NCI-H187 (cell line): ENCODE measurements at places on chromosomes 16 and 17.

DNA sequence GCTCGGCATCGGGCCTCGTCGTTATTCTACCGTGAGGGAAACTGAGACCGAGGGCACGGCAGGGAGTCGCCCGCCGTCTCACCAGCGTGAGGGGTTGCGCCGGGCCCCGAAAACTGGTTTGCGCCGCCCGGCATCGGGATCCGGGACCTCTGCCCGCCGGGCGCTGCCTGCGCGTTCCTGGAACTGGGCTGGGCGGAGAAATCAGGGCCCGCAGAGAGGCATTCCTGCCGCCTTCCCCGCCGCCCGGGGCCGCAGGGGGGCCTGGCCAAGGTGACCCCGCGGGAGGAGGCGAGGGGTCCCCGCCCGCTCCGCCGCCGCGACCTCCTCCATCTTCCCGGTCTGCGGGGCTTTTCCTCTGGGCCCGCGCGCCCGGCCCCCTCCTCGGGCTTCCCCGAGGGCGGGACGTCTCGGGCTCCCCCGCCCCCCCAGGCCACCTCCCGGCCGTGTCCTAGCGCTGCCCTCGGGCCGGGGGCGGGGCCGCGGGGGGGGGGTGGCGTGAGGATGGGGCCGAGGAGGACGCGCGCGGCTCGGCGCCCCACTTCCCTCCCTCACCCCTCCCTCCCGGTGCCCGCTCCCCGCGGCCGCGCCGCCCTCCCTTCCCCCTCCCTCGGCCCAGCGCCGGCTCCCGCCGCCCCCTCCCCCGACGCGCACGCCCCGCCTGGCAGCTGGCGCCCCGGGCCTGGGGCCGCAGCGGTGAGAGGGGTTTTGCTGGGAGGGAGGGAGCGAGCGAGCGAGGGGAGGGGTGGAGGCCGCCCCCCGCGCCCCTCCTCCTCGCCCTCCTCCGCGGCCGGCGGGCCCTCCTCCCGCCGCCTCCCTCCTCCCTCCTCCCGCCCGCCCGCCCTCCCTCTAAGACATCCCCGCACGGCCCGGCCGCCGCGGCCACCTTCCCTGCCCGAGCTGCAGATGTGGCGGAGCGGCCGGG is at the start of gene GLIS2:
GLIS2 (plus strand) TSS at position 882 of the 922 bp plus-strand sequence. CDS start 16,214 bp downstream, outside the sequence.
- DNase-seq, result peak; percentile 53

- no peak for DNase-seq
Measured at GRCh38 chr17:48711128-48711527, 11.2 kb downstream of the PRAC1 start.

GRCh38 chr17:13462673-13463124 is 139.0 kb downstream of the HS3ST3A1 start:
- no peak for DNase-seq

- DNase-seq, result no peak
Measured at GRCh38 chr17:74449773-74450172, 16.7 kb upstream of the CD300A start.

DNA sequence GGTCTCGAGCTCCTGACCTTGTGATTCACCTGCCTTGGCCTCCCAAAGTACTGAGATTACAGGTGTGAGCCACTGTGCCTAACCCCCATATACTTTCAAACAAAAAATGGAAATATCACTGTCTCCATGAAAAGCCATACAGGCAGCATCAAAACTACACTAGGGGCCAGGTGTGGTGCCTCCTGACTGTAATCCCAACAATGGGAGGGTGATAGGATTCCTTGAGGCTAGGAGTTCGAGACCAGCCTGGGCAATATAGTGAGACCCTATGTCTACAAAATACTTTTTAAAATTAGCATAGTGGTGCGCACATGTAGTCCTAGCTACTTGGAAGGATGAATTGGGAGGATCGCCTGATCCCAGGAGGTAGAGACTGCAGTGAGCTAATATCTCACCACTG is 15.7 kb downstream of the HMOX2 start:
- no peak for DNase-seq

DNA sequence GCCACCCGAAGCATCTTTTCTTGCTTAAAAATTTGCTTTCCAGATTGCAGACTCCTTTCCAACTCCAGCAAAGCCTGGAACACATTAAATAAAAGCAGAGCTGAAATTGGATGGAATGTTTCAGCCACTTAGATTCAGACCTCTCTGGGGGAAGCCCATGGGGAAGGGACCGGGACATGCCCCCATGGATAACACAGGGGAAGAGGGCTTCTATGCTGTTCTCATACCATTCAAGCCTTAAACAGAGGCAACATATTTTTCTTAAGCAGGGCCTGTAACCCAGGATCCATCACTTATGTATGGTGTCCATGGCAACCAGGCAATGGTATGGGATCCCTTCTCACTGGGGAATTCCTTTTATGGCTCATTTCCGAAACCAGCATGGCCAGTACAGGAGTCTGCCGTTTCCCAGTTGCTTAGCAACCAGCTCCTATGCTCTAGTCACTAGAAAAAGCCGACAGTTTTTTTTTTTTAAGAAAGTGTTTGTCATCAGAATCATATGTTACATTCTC is 62.0 kb upstream of the MARCHF10 start:
- peak; percentile 88 for DNase-seq

DNA sequence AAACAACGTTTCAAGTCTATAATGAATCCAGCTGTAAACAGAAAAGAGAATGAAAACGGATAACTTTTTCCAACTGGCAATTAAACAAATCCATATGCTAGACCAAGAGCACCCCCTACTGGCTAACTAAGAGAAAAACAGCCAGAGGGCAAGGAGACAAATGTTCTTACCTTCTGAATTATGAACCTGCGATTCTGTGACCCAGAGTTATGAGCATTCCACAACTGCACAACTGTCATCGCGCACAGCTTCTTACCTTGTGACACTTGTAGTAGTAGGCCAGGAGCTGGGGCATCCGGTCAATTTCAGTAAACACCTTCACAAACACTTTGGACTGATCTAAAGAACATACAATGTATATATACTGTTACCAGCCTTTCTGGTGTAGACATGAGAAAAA is 18.6 kb downstream of the COG7 start:
- DNase-seq, result peak; percentile 1

DNA sequence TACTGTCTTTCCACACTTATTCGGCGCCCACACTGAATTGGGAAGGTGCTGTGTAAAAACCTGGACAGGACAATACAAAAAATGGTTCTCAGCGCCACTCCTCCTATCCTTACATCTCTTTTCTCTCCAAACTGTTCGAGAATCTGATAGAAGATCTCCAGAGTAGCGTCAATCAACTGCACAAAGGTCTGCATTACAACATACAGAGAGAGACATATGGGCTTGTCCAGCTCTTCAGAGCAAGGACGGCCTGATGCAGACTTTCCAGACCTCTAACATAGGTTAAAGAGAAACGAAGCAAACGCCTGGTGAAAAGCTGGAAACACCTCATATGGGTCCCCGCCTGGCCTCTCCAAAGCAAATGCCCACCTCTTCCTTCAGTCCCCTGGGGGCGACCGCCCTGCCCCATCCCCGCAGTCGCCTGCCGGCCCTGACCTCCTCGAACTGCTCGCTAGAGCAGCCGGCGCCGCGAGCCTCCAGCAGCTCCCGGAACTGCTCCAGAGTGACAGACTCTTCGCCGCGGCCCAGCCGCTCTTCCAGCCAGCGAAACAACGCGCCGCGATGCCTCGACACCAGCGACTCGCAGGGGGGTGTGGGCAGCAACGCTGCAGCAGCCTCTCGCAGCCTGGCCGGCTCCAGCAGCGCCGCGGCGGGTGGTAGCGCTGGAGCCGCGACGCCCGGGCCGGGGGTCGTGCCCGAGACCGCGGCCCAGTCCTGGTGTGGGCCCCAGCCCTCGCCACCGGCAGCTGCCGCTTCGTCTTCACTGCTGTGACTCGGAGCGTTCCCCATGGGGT is 526 bp downstream of the ZZEF1 start:
- DNase-seq, result no peak

GRCh38 chr17:35692512-35693210 is 38.8 kb upstream of the RASL10B start:
- no peak for DNase-seq

DNA sequence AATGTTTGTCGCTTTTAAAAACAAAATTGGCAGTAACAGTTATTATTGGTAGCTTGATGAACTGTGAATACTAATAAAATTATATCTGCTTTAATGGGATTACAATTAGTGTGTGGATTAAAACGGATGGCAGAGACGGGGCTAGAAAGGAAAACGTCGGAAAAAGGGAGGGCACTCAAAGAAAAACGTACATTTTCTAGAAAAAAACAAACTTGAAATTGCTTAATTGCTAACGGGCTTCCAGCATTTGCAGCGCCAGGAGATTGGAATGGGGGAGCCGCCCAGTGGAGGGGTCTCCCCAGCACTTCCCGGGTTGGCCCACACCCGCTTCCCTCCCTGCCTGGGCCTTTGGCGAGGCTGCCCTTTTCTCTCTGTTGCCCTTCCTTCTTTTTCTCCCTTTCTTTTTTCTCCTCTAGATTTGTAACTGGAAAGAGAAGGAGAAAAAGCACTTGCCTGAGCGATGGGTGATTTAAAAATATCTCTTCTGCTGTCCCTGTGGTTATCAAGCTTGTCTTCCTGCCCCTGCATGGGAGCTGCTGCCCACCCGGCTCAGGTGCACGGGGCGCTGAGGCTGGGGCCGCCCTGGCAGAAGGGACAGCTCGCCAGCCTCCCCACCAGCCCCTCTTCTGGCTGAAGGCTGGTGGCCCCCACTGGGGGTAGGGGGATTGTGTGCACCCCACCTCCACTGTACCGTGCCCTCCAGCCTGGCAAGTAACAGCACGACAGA is 5.9 kb downstream of the BAHCC1 start:
- no peak for DNase-seq

DNA sequence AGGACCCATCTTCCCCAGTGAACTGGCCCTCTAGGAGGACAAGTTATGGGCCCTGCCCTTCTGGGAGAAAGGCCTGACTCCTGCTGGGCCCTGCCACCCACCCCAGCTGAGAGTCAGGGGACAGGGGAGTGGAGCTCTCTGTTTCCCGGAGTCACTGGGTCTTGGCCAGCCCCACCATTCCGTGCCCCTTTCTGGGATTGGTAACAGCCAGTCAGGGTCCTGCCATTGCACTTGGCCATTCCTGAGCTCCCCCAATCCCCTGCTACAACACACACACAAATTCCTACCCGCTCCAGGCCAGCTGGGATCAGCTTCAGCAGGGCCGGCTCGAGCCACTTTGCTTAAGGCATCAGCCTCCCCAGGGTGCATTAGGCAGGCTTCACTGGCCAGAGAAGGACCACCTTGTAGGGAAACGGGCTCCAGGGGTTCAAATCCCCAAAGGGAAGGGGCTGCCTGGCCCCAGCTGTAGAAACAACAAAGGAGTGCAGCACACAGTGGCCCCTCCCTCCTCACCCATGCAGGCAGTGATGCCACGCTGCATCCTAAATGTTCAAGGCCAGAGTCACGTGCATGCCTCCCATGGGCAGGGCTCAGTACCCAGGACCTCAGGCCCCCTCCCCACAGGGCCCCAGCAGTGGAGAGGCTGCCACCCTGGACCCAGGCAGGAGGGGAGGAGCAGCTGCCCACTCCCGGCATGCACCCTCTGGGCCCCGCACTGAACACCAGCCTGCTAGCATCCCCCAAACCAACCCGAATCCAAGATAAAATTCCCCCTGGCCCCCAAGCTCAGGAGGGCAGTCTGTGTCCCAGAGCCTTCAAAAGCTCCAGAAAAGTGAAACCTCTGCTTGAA is 37.7 kb downstream of the C16orf78 start:
- DNase-seq, result no peak

GRCh38 chr16:57283214-57283958 is 1.1 kb downstream of the PLLP start:
- no peak for DNase-seq

DNA sequence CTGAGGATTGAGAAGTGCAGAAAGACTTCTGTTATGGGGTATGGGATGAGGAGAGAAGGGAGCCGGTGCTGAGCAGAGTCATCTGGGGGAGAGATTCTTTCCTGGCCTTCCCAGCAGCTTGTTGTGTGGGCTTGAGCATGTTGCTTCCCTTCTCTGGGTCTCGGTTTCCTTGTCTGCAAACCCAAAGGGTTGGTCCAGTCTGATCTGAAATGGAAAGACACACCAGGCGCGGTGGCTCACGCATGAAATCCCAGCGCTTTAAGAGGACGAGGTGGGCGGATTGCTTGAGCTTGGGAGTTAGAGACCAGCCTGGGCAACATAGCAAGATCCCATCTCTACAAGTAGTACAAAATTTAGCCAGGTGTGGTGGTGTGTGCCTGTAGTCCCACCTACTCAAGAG is 6.0 kb downstream of the SOCS3 start:
- DNase-seq, result no peak

DNA sequence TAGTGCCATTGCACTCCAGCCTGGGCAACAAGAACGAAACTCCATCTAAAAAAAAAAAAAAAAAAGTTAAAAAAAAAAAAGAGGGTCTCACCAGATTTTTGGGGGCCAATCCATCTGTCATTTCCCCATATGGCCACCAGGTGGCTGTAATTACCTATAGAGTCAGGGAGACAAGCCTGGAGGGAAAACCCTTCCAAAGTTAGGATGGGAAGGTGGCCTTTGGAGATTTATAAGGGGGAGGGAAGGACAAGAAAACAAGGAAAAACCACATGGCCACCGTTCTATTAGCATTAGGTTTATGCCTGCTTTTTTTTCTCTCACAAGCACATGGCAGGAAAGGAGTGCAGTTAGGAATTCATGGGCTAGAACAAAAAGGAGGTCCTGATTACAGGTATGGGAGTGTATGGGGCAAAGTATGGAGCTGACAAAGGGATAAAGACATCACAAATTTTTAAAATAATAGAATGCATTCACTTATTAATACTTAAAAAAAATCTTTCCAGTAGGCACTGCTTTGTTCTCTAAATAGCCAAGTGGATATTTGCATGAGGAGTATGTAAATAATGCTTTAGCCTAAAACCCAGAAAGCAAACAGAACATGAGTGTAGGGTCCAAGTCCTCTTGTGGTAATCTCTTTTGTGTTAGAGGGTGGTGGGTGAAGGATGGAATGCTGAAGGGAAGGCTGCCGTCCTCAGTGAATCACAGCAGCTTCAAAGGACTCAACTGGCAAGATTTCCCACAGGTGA is 5.1 kb downstream of the CYB5D1 start:
- DNase-seq, result no peak

- no peak for DNase-seq
Measured at GRCh38 chr16:84339766-84340165, 28.6 kb upstream of the ATP2C2 start.

DNA sequence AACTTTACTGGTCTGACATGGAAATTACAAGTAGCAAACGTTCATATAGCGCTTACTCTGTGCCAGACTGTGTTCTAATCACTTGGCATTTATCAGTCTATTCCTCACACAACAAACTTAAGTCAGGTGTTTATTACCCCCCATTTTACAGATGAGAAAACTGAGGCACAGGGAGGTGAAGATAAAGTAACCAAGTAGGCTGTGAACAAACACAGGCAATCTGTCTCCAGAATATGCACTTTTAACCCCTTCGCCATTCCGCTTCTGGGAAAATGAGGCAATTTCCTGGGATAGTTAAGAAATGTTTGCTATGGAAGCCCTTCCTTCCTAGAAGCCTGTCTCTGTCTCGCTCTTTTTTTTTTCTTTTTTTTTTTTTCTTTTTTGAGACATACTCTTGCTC is 12.2 kb upstream of the CXCL16 start:
- no peak for DNase-seq
